ENCODE measurements at places on chromosomes 12 and 14.

DNA sequence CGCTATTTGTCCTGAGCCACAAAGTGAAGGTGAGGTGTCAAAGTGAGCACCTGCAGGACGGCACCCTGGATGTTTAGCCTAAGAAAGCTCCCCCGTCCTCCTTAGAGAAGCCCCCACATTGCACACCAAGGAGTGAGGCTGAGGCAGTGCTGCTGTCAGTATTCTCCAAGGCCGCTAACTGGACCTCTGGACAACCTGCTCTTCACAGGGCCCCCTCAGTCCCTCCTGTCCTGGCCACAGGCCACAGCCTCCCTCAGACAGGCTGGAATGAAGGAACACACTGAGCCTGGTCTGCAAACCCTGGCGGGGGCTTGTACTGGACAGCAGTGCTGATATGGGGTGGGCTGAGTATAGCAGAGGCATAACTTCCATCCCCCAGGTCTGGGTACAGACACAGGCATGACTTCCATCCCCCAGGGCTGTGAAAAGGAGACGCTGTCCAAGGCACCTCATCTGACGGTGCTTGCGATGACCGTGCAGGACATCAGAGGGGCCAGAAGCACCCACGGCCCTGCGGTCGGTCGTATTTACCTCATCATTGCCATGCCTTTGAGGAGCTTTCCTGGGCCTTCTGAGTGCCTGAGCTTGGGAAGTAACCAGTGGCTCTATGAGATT is 82.4 kb upstream of the DIO3 start:
- no peak for DNase-seq

DNA sequence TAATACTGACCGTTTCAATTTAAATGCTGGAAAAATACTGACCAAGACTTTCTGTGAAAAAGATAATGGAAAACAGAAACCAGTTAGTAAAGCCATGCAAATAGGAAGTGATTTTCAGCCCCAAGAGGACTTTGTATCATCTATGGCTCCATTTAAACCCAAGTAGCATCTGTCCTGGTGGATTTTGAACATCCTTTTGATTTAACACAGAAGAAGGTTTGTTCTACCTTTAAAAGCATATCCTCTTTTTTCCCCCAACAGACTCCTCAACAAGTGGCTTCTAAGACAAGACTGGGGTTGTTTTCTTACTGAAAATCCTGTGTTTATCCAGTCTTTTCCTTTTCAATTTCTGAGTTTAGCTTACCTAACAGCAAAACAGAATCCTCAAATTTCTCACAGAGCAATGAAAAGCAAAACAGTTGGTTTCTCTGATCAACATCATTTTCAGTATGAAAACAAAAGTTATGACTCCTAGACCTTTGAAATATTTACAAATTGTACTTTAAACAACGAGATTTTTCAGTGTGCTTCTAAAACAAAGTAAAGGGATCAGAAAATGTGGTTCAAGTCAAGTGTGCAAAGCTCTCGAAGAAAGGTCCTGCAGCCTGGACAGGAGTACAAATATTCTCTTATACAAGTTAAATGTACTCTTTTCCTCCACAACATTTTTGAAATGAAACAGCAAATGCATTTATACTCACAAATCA is 2.9 kb downstream of the PHLDA1 start:
- DNase-seq: no peak

- DNase-seq: no peak
These were observed 12.3 kb downstream of the CLEC2B start for GRCh38 chr12:9856894-9857293.

DNA sequence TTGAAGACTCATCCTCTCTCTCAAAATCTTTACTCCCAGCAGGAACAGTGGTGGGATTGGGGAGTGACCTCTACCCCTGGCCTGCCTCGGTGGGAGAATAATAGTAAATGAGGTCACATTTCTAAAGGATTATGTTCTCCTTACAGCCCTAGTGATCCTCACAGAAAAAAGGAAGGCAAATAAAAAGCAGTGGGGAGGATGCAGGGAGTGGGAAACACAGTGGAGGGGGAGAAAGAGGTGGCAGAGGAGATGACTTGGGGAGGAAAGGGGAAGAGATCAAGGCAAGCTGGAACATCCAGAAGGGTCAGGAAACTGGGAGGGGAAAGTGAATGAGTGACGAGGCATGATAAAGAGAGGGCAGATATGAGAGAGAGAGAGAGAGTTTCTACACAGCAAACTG is 8.3 kb upstream of the SYNDIG1L start:
- DNase-seq: no peak

DNA sequence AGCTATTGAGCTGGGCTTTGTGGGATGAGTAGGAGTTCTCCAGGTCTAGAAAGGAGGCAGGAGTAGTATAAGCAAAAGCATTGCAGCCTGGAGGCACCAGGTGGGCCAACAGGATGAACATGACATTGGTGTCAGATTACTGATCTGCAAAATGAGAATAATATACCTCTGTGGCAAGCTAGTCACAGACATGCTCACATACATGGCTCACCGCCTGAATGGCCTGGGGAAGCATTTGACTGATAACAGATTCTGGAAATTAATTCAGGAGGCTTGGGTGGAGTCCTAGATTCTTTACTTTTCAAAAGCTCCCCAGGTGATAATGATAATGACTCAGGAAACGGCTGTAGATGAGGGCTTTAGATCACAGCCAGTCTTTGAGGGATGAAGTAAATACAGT is 709 bp downstream of the TCL1B start:
- DNase-seq: no peak
